ENCODE measurements at places on chromosomes 5 and 9.
A peak's percentile ranks its signal among the peaks of the same experiment; 100 is the strongest.

- no peak for DNase-seq
Observed at GRCh38 chr5:68033029-68033428, 182.5 kb upstream of the PIK3R1 start.

- DNase-seq = no peak
Observed at GRCh38 chr5:53601570-53601969, 41.1 kb downstream of the NDUFS4 start.

DNA sequence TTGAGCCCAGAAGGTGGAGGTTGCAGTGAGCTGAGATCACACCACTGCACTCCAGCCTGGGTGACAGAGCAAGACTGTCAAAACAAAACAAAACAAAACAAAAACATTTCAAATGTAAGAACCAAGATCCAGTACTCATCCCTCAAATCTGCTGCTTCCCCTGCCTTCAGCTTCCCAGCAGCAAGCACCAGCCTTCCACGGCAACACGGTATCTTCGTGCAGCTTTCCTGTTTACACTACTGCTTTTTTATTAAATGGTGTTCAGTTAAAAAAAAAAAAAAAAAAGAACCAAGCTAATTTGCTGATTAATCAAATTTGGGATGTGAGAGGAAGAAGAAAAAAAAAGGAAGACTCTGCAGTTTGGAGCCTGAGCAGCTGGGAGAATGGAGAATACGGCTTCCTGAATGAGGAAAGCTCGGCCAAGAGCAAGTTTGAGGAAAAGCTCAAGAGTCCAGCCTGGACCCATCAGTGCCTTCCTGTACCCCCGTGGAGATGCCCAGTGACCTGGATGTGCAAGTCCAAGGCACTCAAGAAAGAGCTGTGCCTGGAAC, 28.0 kb upstream of the SLC2A8 start:
- no peak for DNase-seq

DNA sequence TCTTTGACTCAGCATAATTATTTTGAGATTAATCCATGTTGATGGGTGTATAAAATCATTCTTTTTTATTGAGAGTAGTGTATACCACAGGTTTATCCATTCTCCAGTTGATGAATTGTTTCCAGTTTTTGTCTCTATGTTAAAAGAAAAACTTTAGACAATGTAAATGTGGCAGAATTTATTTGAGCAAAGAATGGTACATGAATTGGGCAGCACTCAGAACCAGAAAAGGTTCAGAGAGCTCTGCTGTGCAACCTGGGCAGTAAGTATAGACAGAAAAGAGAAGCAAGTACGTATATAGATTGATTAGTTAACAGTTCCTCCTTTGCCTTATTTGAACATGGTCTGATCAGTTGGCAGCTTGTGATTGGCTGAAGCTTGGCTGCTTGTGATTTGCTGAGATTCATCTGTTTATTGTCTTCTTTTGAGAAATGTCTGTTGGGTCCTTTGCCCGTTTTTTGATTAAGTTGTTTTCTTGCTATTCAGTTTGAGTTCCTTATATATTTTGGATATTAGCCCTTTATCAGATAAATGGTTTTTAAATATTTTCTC, 41.4 kb downstream of the CDC42SE2 start:
- no peak for DNase-seq

- DNase-seq = peak; percentile 77
Observed at GRCh38 chr5:172102913-172103626, 85.0 kb downstream of the STK10 start.

DNA sequence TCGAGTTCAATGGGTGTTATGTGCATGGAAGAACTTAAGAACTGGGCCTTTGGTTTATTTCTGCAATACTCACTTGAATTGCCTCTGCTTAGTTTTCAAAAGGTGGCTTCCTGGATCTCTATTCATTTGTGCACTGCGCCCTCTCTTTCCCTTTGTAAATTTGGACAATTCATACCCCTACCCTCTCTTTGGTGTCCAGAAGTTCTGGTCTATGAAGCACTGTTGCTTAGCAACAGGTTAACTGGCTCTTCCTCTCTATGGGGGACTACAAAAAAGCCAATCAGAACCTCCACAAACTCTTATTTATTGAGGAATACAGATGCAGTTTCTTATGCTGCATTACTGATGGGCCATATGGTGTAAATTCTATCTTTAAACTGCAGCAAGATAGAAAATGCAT, 13.5 kb upstream of the FAM120A start:
- no peak for DNase-seq

DNA sequence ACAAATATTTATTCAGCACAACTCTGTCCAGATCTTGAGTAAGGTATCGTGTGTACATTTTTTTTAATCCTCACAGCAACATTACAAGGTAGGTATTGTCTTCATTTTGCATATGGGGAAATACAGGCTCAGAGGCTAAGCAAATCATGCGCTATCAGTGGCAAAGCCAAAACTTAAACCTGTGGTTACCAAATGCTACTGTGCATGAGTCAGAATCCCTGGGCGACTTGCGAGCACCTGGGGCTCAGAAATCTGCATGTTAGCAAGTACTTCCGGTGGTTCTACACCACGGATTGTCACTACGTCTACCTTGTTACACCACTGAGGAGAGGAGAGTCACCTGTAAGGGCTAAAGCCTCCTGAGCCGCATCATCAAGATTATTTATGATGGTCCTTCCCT, 21.3 kb downstream of the C5orf58 start:
- DNase-seq = peak; percentile 34

DNA sequence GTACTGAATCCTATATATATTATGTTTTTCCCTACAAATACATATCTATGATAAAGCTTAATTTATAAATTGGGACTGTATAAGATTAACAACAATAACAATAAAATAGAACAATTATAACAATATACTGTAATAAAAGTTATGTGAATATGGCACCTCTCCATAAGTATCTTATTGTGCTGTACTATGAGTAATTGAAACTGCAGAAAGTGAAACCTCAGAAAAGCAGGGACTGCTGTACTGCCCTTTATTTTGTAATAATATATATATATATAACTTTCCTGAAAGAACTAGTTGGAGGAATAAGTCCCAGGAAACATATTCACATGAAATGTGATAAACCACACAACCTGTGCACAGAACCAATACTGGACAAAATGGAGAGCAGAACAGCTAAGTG, 77.3 kb downstream of the PAM start:
- DNase-seq = no peak

GRCh38 chr5:41418220-41419031, 92.0 kb downstream of the PLCXD3 start:
- peak; percentile 57 for DNase-seq

DNA sequence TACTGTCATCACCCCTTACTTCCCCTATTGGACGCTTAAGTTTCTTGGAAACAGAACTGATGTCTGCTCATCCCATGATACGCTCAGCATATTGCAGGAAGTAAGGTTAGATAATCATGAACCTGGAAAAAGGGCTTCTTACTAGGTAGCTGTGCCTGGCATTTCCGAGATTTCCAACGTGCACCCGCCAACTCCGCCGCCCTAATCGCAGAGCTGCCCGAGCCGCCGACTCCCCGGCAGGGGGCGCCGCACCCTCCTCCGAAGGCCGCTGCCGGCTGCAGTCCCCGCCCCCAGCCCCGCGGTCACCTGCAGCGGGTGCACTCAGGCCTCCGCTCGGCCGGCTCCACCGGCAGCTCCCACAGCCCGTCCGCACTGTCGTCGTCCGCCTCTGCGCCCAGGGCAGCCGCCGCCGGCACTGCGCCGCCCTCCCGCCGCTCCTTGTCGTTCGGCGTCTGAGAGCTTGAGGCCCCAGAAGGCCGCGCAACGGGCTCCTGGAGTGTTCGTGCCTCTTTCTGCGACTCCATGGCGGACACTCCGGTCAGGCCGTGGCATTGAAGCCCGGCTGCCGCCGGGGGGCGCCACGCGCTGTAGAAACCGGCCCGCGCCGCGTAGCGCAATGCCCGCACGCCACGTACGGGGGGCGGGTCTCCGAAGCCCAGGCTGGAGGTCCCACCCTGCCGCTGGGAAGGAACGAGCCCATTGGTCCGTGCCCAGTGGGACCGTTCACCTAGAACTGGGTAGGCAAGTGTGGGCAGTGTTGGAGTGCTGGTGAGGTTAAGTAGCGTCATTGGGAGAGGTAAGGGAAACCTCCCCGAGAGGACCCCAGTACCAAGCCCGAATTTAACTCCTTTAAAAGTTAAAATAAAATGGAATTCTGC, at the start of gene DTWD2:
TSS of gene DTWD2 (minus strand) at position 560 of the 878 bp plus-strand sequence. CDS start at position 524, 36 bp downstream.
- DNase-seq = peak; percentile 97

- no peak for DNase-seq
Observed at GRCh38 chr5:83865579-83865978, 144.9 kb upstream of the HAPLN1 start.

DNA sequence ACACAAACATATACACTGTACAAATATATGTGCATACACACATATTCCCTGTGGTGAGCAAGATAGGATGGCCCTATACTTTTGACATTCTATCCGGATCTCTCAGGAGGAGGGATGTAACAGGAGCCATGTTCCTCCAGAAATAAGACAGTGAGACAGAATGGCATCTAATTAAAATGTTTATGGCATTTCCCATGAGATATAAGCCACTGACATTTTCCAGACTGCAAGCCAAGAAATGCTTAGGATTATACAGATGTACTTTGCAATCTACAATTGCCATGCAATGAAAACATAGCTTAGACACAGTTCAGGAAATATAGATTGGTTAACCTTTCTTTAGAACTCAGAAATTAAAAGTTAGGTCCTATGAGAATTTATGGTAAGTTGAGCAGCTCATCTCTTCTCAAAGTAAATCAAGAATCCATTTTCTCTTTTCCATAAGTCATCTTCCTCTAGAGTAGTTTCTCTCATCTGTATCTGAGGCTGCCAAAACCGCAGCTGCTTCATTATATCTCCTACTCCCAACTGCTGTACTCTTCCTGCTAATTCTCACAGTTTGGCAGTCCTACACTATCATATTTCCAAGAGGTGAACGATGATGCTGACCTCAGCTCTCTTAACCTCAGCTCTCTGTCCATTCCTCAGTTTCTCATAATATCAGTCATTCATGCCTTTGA, 1719.1 kb downstream of the MAT2B start:
- no peak for DNase-seq

DNA sequence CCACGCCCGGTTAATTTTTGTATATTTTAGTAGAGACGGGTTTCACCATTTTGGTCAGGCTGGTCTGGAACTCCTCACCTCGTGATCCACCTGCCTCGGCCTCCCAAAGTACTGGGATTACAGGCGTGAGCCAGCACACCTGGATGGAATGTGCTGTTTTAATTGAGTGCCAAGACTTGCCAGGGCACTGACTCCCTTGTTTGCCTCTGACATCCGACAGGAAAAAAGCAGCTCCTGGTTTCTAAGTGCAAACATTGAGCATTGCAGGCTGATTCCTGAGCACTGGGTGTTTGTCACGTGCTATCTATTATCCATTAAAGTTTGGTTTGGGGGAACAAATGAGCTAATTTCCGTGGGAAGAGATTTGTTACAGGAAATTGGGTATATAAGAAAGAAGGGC, 70.6 kb upstream of the CKMT2 start:
- no peak for DNase-seq

GRCh38 chr9:128163523-128164306, 3.6 kb downstream of the BBLN start:
- DNase-seq = no peak

GRCh38 chr5:42573386-42573785, 150.1 kb downstream of the GHR start:
- no peak for DNase-seq

DNA sequence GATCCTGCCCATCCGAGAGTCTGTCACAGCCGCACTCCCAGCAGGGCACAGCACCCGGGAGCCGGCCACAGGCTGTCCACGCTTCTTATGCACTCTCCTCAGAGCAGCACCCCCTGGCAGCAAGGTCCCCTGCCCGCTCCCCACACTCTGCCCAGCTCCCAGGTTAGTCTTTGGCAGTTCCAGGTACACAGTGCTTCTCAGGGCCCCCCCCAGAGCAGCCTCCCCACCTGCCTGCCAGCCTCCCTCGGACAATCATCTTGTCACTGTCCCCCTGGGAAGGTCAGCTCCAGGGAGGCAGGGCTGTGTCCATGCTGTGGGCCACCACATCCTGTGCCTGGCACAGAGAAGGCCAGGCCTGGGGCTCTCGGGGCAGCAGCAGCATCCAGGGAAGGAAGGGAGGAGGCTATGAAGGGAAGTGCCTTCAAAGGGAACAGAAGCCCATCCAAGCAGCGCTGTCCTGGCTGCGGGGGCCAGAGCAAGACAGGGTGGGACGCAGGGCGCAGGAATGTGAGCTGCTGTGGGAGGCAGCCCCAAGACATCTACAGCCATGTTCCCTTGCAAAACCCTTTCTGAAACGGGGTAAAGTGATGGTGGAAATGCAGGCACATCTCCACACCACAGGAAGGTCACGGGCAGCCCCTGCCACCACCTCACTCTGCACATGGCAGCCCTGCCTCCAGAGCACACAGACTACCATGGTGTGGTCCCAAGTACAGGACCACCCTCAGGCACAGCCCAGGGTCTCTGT, 68.6 kb upstream of the ADAMTS2 start:
- DNase-seq = no peak

GRCh38 chr5:115295777-115296123, 704 bp downstream of the CCDC112 start:
- DNase-seq = no peak

DNA sequence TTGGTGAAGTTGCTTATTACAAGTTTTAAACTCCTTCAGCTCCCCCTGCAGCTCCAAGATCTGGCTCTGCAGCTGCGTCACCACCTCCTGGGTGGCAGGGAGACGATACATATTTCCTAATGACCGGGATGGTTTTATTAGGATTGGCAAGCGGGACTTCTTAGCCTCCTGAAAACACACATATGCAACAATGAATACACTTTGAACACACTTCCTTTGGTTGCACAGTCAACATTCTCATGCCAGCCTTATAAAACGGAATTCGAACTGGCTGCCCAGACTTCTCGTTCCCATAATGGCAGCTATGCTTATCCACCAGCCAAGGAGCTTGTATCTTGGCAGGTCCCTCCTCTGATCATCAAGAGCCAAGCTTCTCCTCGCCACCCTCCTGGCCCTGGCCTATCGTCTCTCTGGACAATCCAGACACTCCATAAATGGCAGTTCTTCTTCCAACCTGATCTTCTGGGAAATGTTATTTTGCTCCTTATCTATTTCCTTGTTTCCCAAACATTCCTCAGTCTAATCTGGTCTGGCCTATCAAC, 131.9 kb downstream of the CDK5RAP2 start:
- no peak for DNase-seq

DNA sequence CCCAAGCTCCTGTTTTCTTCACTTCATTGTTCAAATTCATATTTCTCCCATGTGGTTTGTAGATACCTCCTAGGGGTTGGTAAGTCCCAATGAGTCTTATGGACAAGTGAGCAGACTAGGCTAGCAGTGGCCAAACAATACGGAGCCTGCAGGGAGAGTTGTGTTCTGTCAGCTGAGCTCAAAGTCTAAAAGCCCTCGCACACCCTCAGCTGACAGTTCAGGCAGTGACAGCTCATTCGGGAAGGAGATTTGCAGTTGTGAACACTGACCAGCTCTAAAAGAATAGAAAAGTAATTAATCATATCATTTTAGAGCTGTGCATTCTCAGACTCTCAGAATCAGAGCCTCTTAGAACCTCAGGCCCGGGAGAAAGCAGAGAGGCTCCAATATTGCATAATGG, 95.1 kb downstream of the SH3TC2 start:
- no peak for DNase-seq

- no peak for DNase-seq
Observed at GRCh38 chr9:21687351-21687750, 115.1 kb upstream of the MTAP start.

All from GM23338 (cell line).